ENCODE measurements at places on chromosomes 6 and 20.
A peak's percentile ranks its signal among the peaks of the same experiment; 100 is the strongest.

GRCh38 chr6:67345946-67346345 is 1289.1 kb upstream of the ADGRB3 start:
- no peak for DNase-seq

- DNase-seq, result no peak
Measured at GRCh38 chr6:157185986-157186385, 137.3 kb downstream of the TMEM242 start.

DNA sequence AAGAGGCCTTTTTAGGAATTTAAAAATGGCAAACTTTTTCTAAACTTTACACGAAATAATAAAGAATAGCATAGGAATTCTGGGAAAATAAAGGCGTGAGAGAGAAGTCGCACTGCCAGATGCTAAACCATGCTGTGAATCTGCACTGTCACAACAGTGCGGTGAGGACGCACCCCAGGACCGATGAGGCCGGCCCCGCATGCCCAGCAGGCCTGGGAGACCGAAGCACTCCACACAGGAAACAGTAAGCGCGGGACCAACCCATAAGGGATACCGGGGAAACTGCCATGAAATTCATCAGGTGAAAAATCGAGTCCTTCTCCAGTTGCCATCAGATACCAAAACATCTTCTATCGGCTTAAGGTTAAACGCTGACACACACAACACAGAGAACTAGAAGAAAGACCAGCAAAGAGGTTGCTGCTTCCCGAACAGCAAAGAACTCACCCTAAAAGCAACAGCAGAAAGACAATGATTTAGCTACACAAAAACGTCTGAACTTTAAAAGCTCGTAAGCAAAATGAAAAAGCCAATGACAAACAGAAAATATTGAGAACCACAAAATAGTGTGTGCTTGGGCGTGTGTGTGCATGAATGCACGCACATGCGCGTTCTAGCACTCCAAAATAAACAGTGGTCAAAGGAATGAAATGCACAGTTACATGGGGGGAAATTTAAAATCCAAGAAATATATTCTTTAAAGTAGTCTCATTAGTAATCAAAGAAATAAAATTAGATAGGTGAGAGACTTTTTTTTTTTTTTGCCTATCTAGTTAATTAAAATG is 15.4 kb downstream of the RAMACL start:
- DNase-seq, result no peak

DNA sequence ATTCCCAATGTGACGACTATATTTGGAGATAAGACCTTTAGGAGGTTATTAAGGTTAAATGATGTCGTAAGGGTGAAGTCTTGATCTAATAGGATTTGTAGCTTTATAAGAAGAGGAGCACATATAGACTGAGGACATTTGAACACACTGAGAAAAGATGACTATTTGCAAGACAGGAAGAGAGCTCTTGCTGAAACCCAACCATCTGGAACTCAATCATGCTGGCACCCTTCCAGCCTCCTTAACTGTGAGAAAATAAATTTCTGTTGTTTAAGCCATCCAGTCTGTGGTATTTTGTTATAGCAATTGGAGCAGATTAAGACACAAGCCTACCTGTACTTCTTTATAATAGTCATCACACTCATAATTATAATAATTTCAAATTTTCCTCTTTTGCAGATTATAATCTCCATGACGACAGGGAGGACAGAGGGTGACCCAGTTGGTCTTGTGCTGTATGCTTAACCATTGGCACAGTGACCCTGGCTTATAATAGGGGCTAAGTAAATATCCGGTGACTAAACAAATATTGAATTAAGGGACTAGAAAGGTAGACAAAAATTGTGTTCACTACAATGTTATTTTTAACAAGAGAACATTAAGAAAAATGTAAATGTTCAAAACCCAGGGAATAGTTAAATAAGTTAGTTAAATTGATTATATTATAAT is 206.4 kb upstream of the HDDC2 start:
- no peak for DNase-seq

GRCh38 chr20:55031971-55032370 is 556.6 kb downstream of the DOK5 start:
- DNase-seq, result no peak

- DNase-seq, result no peak
Measured at GRCh38 chr6:169830876-169831275, 79.5 kb downstream of the ERMARD start.

DNA sequence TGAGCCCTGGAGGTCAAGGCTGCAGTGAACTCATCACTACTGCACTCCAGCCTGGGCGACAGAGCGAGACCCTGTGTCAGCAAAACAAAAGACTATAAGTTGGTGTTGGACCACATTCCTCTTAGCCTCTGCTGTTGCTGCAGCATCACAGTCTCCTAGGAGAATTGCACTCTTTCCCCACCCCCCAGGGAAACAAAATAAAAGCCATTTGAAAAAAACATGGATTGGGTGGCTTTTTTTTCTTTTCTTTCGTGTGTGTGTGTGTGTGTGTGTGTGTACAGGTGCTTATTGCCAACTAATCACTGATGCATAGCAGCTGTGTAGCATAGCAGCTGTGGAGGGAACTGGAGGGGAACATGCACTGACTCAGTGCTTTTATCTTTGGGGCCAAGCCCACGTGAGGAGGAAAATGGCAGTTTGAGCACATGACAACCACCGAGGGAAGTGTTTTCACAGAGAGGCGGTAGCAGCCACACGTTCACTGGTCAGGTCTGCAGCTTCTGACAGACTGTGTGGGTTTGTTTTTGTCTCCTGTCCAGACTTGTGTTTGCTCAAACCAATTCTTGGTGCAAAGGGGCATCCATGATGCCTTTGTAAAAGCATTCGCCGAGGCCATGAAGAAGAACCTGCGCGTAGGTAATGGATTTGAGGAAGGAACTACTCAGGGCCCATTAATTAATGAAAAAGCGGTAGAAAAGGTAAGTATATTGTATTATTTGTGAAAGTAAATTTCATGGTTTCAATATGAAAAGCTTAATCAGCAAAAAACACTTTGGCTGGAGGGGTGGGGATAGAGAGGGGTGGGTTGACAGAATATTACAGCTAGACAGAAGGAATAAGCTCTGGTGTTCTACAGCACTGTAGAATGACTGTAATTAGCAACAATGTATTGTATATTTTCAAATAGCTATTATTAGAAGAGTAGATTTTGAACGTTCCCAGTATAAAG is 27.7 kb downstream of the ALDH5A1 start:
- peak; percentile 59 for DNase-seq

DNA sequence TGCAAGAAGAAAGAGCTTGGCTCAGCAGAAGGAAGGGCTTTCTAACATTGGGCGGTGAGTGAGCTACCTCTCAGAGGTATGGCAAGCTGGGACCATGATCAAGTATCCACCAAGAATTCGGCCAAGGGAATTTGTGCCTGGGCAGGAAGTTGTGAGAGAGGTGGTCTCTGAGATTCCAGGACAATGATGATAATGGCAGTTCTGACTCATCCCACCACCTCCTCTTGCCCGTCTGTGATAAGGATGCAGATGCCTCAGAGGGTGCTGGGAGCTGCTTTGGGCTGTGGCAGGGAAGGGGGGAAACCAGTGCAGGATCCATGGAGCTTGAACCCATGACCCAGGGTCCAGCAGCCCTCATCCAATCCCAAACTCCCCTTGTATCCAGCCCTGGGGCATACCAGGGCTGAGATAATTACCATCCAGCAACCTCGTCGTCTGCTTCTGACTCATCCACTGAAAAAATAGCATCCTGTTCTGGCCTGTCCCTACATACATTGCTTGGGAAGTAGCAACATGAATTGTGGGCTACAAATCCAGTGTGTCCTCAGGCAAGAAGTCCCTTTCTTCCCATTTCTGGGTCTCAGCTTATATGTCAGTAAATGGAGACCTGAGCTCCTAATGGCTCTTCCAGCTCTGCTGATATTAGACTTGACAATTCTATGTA is 5.9 kb downstream of the TGM6 start:
- no peak for DNase-seq

DNA sequence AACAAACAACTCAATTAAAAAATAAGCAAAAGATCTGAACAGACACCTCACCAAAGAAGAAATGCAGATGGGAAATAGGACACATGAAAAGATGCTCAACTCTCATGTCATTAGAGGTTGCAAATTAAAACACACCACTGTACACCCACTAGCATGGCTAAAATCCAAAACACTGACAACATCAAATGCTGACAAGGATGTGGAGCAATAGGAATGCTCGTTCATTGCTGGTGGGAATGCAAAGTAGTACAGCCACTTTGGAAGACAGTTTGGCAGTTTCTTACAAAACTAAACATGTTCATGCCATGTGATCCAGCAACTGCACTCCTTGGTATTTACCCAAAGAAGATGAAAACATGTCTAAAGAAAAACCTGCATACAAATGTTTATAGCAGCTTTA is 47.2 kb downstream of the CDK19 start:
- no peak for DNase-seq

DNA sequence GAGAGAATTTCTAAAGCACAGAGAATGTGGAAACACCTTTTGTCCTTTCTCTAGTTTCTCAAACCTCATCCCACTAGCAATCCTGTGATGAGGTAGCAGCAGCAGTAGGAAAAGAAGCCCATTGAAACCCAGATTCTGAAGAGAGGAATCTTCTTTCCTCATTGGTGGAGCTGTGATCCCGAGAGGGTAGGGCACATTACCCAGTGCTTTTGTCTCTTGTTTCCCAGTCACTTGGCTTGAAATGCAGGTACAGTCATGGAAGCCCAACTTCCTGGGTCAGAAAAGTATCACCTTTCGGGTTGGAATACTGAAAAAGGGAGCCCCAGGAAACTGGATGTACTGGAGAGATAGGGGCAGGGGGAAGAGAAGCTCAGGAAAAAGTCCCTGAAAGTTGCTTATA is 417.4 kb downstream of the TBC1D32 start:
- DNase-seq, result no peak

DNA sequence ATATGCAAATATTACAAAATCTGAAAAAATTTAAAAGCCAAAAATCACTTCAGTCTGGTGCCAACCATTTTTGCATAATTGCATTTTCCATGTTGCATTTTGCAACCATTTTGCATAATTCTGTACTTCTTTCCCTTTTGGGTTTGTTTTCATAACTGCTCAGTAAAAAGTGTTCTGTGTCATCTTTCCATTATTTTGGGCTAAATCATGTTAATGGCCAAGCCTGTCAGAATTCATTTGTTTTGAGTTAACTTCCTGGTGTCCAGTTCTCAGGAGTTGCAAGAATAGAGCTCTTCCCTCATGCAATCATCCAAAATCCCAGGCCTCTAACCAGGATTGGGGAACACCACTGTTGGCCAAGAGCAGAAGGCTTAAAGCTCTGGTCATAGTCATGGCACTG is 133.6 kb downstream of the MTHFD1L start:
- no peak for DNase-seq

DNA sequence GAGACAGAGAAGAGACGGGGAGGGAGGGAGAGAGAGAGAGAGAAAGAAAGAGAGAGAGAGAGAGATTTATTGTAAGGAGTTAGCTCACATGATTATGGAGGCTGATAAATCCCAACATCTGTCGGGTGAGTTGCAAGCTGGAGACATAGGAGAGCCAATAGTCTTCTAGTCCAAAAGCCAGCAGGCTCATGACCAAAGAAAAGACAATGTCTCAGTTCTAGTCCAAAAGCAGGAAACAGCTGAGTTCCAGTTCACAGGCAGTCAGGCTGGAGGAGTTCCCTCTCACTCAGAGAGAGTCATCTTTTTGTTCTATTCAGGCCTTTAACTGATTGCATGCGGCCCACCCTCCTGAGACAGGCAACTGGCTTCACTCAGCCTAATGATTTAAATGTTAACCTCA is 416.6 kb downstream of the PREX1 start:
- DNase-seq, result no peak

GRCh38 chr6:26327450-26328264 is 37.3 kb upstream of the BTN3A2 start:
- DNase-seq, result no peak

- no peak for DNase-seq
Measured at GRCh38 chr6:43913375-43914271, 143.6 kb downstream of the VEGFA start.

- no peak for DNase-seq
Measured at GRCh38 chr20:23363257-23363649, 1.3 kb downstream of the GZF1 start.

- no peak for DNase-seq
Measured at GRCh38 chr6:117441824-117442264, 16.1 kb upstream of the ROS1 start.

DNA sequence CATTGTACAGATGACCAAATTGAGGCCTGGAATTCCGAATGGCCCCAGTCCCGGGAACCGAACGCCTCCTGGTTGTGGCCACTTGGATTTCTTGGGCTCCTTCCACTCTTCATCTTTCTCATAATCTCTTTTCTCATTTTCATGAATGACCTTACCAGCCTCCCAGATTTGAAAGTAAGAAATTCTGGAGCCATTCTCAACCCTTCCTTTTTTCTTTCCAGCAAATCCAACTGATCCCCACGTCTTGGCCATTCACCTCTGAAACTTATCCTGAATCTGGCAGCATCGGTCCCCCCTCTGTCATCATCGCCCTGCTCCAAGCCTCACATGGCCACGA is 5.9 kb upstream of the SLC12A5 start:
- DNase-seq, result no peak

DNA sequence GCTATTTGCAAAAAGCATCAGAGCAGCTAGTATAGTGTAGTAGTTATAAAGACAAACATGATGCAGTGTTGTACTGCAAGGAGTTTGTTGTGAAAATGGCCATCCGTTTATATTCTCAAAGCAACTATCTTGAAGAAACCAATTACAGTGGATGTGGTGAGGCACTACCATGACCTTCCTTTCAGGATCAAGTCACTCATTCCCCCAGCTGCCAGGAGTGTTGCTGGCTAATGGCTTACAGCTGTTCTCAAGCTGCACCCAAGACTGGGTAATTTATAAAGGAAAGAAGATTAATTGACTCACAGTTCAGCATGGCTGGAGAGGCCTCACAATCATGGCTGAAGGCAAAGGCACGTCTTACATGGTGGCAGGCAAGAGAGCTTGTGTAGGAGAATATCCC is 29.0 kb downstream of the ADGRF4 start:
- DNase-seq, result no peak

- DNase-seq, result peak; percentile 14
Measured at GRCh38 chr6:44779130-44779826, 391.8 kb downstream of the CDC5L start.

DNA sequence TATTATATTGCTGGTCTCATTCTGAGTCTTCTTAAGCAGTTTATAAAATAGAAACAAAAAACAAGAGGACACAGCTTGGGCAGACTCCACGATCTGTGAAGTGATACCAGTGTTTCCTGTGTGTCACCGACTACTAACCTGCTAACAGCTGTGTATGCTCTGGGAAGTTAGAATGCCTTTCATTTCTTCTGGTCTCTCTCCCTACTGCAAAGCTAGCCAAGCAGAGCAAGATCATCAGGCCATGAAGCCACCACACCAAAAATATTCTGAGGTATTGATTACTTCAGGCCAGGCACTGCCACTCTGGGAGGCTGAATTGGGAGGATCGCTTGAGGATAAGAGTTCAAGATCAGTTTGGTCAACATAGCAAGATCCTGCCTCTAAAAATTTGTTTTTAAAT is 46.9 kb upstream of the SMIM29 start:
- DNase-seq, result peak; percentile 55

- no peak for DNase-seq
Measured at GRCh38 chr20:63016514-63017075, 9.8 kb upstream of the BHLHE23 start.

DNA sequence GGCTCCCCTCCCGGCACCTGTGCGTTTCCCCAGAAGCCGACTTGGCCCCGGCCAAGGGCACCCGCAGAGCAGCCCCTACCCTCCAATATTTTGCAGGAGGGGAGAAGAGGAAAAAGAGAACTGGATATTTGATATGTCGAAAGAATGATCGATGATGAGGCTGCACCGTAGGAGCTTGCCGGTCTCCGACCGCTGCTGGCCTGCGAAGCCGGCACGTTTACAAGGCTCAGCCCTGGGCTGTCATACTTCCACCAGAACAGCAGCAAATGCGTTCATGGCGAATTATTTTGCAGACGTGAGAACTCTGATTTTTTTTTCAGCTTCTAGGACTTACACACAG is 296.7 kb downstream of the TFAP2C start:
- DNase-seq, result no peak

All from GM20000 (cell line).